ENCODE measurements at places on chromosomes 12 and 14.

GRCh38 chr12:121789800-121790728 is 3.4 kb downstream of the RHOF start:
- peak; percentile 89 for DNase-seq

DNA sequence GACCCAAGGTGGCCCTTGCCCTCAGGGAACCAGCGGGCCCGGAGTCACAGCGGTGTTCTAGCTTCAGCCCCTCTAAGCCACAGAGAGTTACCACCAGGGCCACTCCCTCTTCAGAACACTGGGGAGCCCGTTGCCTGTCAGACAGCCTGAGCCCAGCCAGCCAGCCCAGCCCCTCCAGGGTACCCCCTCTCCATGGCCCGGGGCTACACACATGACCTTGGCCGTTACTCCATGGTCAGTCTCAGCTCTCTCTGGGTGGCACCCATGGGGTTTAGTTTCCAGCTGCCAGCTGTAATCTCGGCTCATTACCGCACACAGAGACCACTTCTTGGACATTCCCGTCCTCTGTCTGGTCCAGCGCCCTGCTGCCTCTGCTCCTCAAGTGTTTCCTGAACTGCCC is 35.0 kb downstream of the PPP2R5C start:
- DNase-seq = no peak

DNA sequence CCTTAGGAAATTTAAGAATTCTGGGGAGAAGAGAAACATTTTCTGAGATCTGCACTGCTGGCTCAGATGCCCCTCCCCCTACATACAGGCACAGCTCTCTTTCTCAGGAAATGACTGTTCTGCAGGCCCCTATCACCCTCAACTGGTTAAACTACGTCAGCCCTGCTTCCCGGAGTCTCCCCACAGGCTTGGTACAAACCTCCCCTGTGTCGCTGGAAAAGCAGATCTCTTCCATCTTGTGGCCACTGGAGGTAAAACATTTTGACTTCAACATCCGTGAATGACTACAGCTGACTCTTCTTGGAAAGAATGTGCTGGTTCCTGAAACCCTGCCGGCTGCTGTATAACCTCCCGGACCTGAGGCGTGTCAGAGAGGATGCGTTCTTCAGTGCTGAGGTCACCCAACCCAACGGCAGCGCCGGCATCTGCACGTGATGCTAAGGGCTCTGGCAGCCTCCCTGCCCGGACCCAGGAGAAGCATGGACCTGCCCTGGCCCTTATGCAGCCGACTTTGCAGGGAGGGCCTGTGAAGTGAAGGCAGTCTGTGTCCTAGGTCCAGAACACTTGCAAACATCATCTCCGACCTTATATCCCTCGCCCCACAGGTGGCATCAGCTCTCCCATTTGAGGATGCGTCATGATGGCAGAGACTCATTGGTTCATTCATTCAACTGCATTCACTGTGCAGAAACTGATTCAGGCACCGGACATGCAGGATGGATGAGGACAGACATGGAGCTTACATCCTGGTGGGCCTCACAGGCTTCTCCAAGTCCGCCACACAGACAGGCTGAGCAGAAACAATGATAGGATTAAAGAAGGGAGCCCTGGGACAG is 129.2 kb downstream of the GCH1 start:
- peak; percentile 82 for DNase-seq

GRCh38 chr12:64603183-64603841 is 7.0 kb upstream of the RASSF3 start:
- no peak for DNase-seq

GRCh38 chr12:1706632-1706980 is 15.7 kb downstream of the ADIPOR2 start:
- DNase-seq = no peak

- peak; percentile 89 for DNase-seq
Measured at GRCh38 chr14:75144944-75145343, 18.1 kb upstream of the NEK9 start.

DNA sequence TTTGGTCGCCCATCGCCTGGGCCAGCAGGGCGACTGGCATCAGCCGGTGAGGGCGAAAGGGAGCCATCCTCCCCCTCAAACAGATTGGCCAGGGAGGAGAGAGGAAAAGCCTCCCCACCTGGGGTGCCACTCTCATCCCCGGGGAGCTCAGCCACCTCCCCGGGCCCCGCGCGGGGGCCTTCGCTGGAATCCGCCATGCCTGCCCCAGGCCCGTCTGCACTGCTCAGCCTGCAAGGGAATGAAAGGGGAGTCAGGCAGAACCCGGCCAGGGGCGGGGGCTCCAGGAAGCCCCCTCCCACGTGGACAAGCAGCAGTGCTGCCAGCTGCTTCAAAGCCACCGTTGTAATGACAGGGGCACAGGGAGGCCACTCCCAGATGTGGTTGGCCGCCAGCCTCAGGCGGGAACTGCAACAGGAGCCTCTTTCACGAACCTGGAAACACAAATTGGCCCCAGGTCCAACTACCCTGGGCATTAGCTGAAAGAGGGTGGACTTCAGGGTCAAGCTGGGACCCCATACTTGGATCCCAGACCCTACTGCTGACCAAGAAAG is 18.5 kb downstream of the TRPV4 start:
- DNase-seq = no peak

- no peak for DNase-seq
Measured at GRCh38 chr12:67649261-67649569, 670 bp downstream of the DYRK2 start.

DNA sequence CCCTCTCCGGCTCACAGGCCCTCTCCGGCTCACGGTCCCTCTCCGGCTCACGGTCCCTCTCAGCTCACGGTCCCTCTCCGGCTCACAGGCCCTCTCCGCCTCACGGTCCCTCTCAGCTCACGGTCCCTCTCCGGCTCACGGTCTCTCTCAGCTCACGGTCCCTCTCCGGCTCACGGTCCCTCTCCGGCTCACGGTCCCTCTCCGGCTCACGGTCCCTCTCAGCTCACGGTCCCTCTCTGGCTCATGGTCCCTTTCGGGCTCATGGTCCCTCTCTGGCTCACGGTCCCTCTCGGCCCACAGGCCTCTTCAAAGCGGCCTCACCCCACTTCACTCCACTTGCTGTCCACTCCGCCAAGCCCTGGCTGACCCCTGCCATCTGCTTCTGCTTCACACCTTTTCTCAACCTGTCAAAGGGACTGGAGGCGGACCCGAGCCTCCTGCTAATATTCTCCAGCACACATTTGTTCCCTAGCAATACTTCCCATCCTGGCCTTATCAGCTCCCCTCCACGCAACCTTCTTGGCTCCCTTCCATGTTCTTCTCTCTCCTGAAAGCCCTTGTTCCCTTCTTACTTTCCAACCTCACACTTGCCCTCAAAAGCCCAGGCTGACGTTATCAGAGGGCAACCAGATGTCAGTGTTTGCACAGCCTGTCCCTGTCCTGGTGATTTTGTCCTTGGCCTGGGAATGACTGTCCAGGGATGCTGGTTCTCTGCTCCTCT is 176.7 kb downstream of the CALM1 start:
- no peak for DNase-seq

- no peak for DNase-seq
Measured at GRCh38 chr14:68879841-68880575, 87.1 kb upstream of the ZFP36L1 start.

GRCh38 chr12:15322164-15323061 is at the start of gene PTPRO:
TSS of gene PTPRO (plus strand) at chr12:15322508.
- no peak for DNase-seq

GRCh38 chr14:81871706-81872105 is 338.1 kb upstream of the SEL1L start:
- DNase-seq = no peak

GRCh38 chr14:92579244-92579936 is 65.8 kb downstream of the RIN3 start:
- no peak for DNase-seq

GRCh38 chr14:61661471-61662400 is 33.6 kb upstream of the HIF1A start:
- DNase-seq = peak; percentile 22

Measured in inflammatory macrophage (primary cell).